GM23338 (cell line): ENCODE measurements at places on chromosomes 13 and 19. TPM values are rescaled to one million over a fixed set of nuclear protein-coding genes. Genes with fewer than 3 reads are reported as not detected.

Gene SPTBN4
- 2.3 and 4.5 TPM in 2 replicates for total RNA-seq

Gene CGB2
- not detected in 2 replicates for total RNA-seq

Gene KLK12
- total RNA-seq, result not detected in 2 replicates

Gene LGALS14
- total RNA-seq, result not detected in 2 replicates

Gene MISP3
- total RNA-seq, result 1.9 and 7.8 TPM in 2 replicates

DNA sequence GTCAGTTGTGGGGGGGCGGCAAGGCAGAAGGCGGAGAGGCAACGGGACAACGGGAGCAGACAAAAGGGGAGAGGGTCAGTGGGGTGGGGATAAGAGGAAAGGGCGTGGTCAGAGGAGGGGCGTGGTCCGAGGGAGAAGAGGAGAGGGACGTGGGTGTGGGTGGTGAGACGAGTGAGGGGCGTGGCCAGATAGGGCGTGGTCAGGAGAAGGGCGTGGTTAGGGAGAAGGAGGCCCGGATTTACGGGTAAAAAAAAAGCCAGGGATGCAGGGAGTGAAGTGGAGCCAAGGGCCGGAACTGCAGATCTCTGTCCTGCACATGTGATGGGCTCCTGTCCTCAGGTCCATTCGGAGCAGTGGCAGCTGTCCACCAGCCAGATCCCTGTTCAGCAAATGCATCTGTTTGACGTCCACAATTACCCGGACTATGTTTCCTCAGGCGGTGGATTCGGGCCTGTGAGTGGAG is 21.5 kb downstream of the CPT1C start:
- peak; percentile 92 for DNase-seq

GRCh38 chr13:45437947-45438346 is 19.8 kb upstream of the SLC25A30 start:
- no peak for DNase-seq

DNA sequence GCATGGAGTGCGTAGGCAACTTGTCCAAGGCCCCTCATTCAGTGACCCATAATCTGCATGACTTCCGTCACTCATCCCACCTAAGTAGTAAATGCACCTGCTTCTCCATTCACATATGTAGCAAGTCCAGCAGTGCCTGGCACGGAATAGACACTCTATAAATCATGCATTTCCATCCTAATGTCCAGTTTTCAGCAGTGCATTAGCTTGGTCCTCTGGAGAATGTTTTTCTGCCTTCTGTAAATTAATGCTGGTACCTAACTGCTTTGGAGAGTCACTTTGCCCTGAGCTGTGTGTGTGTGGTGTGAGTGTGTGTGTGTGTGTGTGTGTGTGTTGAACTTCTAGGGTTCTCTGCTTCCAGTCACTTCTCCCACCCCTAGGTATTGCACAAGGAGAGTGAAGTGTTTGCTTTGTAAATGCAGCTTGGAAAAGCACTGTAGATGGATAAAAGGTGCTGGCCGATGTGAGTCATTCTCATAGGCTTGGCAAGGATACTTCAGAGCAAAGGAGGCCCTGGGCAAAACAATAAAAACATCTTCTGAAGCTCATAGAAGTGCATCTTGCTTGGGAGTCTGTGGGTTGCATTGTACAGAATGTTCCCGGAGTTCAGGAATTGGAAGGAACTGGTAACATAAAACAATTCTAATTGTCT is 181.8 kb downstream of the KATNAL1 start:
- DNase-seq, result no peak

DNA sequence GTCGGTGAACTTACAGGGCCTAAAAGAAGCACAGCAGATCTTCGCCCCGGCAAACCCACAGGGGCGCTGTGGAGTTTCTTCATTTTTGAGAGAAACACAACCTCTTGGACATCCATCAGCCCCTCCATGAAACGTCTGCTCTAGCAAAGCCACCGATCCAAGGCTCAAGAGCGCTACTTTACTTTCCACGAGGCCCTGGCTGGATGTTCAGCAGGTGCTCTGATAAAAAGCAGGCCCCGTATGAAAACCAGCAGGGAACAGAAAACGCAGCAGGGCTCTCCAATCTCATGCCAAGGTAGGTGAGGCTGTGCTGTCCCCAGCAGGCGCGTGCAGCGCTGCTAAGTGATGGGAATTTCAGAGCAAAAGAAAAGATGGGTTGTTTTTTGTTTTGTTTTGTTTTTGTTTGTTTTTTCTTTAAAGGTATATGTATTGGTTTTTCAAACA is 86.7 kb downstream of the IRS2 start:
- peak; percentile 70 for DNase-seq

DNA sequence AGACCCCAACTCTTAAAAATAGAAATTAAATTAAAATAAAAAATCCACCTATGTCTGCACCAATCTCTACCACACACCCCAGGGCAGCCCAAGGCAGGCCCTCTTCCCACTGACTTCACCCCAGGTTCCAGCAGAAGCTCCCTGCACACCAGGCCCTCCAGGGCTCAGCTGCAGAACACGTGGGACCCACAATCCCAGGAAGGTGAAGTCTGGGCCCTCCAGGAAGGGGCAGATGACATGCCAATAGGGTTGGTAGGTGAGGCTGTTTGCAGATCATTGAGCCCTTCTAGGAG is 19.2 kb upstream of the VSTM2B start:
- no peak for DNase-seq

Gene GAPDHS
- not detected in 2 replicates for total RNA-seq

DNA sequence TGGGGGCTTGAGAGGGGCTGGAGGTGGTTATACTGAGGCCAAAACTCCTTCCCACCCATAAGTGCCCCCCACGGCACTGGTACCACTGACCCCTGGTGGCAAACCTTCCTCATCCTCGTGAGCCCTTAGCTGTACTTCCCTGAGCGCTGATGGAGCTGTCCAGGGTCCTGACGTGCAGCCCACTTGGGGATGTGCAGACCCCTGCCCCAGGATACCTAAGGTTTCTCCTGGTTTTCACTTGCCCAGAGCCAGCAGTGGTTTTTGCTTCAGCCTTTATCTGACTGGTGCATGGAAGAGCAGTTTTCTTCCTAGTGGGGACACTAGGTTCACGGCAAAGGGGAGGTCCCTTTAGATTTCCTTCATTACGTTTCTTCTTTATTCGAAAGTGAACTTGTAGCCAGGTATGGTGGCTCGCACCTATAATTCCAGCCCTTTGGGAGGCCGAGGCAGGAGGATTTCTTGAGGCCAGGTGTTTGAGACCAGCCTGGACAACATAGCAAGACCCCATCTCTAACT is 28.7 kb upstream of the KCTD15 start:
- peak; percentile 92 for DNase-seq

Gene NFILZ
- total RNA-seq, result not detected in 2 replicates

Gene CALR3
- total RNA-seq, result 0.66 TPM in 1 of 2 replicates, not detected in the other

- DNase-seq, result peak; percentile 96
These were observed 7.8 kb downstream of the ANKLE1 start for GRCh38 chr19:17289489-17289888.

DNA sequence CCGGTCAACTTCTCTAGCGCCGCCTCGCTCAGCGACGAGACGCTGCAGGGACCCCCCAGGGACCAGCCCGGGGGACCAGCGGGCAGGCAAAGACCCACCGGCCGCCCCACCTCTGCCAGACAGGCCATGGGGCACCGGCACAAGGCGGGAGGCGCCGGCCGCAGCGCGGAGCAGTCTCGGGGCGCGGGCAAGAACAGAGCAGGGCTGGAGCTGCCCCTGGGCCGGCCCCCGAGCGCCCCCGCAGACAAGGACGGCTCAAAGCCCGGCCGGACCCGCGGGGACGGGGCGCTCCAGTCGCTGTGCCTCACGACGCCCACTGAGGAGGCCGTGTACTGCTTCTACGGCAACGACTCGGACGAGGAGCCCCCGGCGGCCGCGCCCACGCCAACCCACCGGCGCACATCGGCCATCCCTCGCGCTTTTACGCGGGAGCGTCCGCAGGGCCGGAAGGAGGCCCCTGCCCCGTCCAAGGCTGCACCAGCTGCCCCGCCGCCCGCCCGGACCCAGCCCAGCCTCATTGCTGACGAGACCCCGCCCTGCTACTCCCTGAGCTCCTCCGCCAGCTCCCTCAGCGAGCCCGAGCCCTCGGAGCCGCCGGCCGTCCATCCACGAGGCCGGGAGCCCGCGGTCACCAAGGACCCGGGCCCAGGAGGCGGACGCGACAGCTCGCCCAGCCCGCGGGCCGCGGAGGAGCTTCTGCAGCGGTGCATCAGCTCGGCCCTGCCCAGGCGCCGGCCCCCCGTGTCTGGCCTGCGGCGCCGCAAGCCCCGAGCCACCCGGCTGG is 11.3 kb downstream of the C19orf25 start:
- DNase-seq, result no peak

- no peak for DNase-seq
These were observed 9.5 kb downstream of the ACTMAP start for GRCh38 chr19:40740747-40741146.

Gene ZNF558
- total RNA-seq, result 5.7 and 11.1 TPM in 2 replicates

- peak; percentile 93 for DNase-seq
These were observed at the start of gene GEMIN7 for GRCh38 chr19:45079063-45079910. Gene GEMIN7 (plus strand): TSS chr19:45079260. CDS start chr19:45090115, 10,855 bp downstream.

Gene RFPL4AL1
- total RNA-seq, result not detected in 2 replicates

DNA sequence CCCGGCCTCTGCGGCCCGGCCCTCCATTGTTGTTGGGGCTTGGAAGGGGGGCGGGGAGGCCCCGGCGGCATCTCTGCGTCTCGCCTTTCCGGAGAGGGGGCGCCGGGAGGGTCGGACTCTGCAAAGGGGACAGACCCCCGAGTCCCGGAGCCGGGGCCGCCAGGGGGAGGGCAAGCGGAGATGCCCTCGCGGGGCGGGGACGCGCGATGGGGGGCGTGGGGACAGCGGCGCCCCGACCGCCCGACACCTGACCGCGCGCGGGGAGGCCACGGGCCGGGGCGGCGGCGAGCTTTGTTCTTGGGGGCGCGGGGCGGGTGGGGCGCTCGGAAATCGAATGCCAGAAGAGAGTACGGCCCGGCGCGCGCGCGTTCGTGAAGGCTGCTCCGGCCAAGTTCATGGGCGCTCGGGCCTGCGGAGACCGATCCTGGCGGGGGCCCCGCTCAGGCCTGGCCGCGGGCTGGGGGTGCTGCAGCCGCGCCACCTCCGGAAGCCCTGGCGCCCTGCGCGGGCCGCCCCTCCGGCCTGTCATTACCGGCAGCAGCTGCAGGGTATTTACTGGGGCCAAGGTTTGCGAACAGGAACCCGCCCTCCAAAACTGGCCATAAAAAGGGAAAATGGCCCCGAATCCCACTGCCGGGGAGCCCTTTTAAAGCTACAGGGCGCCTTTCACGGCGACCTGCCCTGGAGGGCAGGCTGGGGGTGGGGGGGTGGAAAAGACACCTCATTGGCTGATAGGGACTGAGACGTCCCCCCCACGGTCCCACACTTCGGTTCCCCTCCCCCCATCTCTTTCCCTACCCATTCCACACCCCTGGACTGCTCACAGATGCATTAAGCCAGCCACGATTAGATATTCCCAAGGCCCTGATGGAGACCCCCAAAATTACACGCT is 11.1 kb upstream of the NANOS3 start:
- no peak for DNase-seq

Gene EHD2
- 10.8 and 11.7 TPM in 2 replicates for total RNA-seq

DNA sequence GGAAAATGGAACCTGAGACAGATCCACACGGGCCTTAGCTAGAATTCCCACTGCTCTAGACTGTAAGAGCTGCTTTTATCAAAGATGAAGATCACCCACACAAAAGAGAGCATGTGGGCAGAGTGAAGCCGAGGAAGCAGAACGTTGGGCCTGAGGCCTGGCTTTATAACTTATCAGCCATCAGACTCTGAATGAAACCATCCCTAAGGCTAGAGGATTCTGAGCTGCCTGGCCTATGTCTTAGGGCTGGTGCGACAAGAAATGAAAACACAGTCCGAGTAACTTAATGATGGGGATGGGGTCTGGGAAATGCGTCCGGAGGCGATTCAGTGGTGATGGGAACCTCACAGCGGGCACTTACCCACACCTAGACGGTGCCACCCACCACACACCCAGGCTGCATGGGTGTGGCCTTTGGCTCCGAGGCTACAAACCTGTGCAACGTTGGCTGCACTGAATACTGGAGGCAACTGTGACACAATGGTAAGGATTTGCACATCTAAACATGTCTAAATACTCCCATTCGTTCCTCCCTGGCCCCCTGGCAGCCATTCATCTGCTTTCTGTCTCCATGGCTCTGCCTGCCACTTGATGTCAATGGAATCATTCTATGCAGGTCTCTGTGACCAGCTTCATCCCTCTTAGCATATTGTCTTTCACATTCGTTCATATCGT is 62.0 kb downstream of the SLC15A1 start:
- no peak for DNase-seq

GRCh38 chr13:20101467-20102316 is 59.2 kb downstream of the GJA3 start:
- no peak for DNase-seq

Gene ERICH4
- total RNA-seq, result not detected in 2 replicates

Gene SNAPC2
- 17.2 and 25.1 TPM in 2 replicates for total RNA-seq

DNA sequence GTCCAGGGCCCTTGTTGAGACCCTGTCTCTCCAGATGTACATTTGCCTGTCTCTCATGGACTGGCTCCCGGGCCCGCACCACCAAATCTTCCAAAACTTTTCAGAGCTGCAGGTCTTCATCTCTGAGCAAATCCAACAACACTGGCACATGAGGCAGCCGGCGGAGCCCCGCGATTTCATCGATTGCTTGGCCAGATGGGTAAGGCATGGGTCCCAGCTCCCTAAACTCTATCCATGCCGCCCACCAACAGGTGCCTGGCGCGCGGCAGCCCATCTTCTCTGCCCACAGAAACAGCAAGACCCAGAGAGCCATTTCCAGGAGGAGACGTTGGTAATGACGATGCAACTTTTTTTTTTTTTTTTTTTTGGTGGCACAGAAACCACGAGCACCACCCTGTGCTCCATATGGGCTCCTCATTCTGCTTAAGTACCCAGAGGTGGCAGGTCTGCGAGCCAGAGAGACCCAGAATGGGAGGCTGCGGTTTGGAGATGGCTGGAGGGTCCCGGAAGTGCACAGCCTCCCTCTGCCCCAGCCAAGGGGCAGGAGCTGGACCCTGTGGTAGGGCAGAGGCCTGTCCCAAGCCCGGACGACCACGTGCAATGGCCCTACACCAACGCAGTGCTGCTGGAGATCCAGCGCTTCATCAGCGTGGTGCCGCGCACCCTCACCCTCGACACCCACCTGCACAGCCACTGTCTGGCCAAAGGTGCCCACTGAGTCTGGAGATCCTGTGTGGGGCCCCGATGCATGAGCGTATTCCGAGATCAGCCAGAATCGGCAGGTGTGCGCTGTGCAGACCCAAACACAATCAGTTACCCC is 22.6 kb downstream of the CYP2F1 start:
- DNase-seq, result no peak

GRCh38 chr19:41868120-41868988 is 8.3 kb downstream of the RPS19 start:
- DNase-seq, result no peak

Gene GPC6
- total RNA-seq, result 28.6 and 30.7 TPM in 2 replicates

DNA sequence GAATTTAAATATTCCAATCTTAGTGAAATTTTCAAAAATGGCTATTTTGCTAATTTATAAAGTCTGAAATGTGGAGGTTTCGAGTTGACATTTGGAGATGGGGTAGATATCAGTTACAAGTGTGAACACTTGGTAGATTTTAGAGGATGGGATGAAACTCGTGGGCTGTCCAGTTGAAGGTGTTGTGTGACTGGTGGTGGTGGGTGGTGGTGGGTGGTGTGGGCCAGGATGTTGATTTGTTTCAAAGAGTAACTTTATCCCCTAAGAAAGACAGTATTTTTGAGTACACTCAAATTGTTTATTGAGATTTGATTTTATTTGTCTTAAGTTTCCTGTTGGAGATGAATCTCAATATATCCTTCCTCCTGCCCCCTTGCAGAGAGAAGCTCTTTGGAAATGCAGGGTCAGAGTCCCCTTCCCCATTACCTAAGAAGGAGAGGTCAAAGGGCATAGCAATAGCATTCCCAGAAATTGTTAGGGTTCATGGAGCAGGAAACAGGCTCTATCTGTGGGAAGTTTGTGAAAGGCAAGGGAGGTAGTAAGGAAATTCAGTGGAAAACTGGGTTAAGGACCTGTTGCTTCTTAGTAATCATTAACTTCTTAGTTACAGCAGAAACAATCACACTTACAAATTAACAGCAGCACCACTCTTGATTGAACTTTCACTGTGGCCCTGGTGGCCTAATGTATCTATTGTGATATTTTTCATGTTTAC is 133.6 kb upstream of the RNF113B start:
- DNase-seq, result no peak
